ENCODE measurements at places on chromosomes 12 and 14.
A peak's percentile ranks its signal among the peaks of the same experiment; 100 is the strongest.

GRCh38 chr14:94481468-94482131, 5.6 kb upstream of the SERPINA9 start:
- peaks cover 34% of the 10 kb centered on the region for H3K4me1 ChIP-seq
- no peak overlapping the region for H3K4me3 ChIP-seq
- peaks cover 11% of the 10 kb centered on the region for H3K27me3 ChIP-seq
- no peak for DNase-seq
- no peaks in the 10 kb centered on the region for H3K36me3 ChIP-seq

- peak overlapping the region; percentile 96 for H3K4me3 ChIP-seq
- H3K4me1 ChIP-seq, result peaks cover 28% of the 10 kb centered on the region
- H3K36me3 ChIP-seq, result peaks cover 17% of the 10 kb centered on the region
- H3K27me3 ChIP-seq, result no peaks in the 10 kb centered on the region
- DNase-seq, result no peak
Measured at GRCh38 chr14:35046751-35047536, 872 bp downstream of the FAM177A1 start.

DNA sequence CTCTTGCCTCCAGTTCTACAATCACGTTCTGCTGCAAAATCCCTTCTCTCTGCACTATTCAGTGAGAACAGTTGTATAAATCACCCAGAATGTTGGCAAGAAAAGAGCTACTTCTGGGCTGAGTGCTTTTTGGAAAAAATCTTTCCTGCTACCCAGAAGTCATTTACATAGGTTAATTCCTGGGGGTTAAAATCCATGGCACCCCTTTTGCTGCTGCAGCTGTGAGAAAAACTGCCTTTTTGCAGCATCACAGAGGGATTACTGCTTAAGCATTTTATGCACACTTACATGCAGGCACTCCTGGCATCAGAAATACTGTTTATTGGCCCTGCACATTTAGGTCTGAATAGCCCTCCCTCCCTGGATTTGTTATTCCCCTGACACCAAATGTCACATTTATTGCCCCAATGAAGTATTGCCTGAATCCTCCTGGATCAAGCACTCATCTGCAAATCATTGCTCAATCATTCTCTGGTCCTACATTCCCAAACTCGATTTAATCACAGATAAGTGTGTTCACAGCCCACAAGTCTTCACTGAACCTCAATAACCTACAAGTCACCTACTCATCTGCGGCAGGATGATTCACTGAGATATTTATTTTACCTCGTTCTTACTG, 43.1 kb upstream of the CCDC196 start:
- DNase-seq, result no peak
- no peak overlapping the region for H3K4me3 ChIP-seq

GRCh38 chr12:59733200-59733599, 137.4 kb downstream of the SLC16A7 start:
- no peaks in the 10 kb centered on the region for H3K27me3 ChIP-seq
- H3K4me3 ChIP-seq, result no peak overlapping the region
- peaks cover 4% of the 10 kb centered on the region for H3K4me1 ChIP-seq
- H3K27ac ChIP-seq, result no peak overlapping the region
- peaks cover 19% of the 10 kb centered on the region for H3K36me3 ChIP-seq

DNA sequence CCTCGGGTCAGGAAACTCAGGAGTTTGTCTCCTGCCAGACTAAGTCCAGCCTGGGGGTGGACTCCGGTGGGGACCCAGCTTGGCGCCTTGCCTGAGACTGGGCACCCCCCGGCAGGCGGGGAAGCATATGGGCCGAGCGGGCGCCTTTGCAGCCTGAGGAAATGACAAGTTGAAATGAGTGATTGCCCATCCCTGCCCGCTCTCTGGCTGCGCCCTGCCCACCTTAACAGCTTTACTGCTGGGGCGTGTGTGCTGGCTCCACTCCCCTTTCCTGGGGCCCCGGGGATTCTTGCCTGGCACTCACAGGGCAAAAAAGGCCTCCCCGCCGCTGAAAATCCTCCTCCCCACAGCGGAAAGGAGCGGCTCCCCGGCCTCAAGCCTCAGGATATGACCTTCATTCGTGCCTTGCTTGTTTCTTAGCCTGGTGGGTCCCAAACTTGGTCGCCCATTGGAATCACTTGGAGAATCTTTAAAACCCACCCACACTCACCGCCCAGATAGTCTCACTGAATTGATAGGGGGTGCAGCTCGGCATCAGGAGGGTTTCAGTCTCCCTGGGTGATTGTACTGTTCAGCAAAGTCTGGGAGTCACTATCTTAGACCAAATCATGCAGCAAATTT, 1.5 kb downstream of the RFLNA start:
- H3K4me1 ChIP-seq, result no peaks in the 10 kb centered on the region
- peaks cover 33% of the 10 kb centered on the region for H3K27me3 ChIP-seq
- H3K4me3 ChIP-seq, result no peak overlapping the region
- H3K27ac ChIP-seq, result no peak overlapping the region

Measured in activated B cell treated with CpG ODN at 0.5 μM for 24 hours (primary cell).